ENCODE measurements at places on chromosomes 5 and 9.
A peak's percentile ranks its signal among the peaks of the same experiment; 100 is the strongest.

- DNase-seq, result no peak
Measured at GRCh38 chr5:74575741-74576538, 64.6 kb downstream of the ENC1 start.

- DNase-seq, result no peak
Measured at GRCh38 chr9:136738960-136739359, 3.8 kb downstream of the LCN10 start.

DNA sequence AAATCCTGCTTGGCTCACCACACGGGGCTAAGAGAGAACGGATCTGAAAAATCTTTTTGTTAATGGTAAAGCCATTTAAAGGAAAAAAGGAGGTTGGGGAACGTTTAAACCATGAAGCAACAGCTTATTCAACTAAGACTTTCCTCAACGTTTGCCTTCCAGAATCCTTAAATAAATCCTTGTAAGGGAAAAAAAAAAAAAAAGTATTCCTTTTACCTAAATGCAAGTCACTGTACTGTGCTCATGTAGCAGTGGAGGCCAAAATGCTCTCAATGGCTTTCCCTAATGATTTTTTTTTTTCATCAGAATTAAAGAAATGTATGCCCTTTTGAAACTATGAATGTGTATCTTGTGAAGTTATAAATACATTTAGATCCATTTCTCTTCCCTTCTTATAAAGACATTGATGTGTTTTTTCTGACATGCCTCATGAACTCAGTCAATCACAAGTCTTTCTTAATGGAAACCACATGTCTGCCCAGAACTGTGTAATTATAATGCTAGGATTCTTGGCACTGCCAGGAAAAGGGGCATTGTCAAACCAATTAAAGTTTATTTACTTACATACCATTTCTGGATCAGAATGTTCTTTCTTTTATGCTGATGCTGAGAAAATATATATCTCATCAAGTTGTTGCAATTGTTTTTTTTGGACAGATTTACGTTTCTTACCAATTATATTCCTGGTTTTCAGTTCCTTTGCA lies 107.5 kb downstream of the EBF1 start:
- no peak for DNase-seq

GRCh38 chr9:6428940-6429889 lies 16.2 kb downstream of the UHRF2 start:
- no peak for DNase-seq

GRCh38 chr5:27353970-27354369 lies 315.6 kb upstream of the CDH9 start:
- DNase-seq, result no peak

- no peak for DNase-seq
Measured at GRCh38 chr5:181168595-181169118, 21.3 kb downstream of the OR2V2 start.

DNA sequence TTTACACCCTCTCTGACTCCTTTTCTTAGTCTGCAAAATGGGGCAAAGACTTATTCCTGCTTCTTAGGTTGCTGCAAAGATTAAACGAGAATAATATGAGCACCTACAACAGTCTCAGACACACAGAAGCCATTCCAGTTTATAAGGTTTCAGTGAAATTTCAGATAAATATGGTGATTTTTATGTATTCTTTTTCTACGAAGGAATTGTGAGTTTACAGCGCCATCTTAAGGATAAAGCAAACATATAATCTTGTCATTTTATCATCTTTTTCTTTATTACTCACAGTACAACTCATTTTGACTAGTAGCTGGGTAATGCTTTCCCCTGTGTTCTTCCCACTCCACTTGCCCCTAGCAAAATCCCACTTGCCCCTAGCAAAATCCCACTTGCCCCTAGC lies 29.2 kb upstream of the SMC5 start:
- no peak for DNase-seq

GRCh38 chr9:84922051-84922450 lies 252.5 kb downstream of the NTRK2 start:
- DNase-seq, result no peak

GRCh38 chr5:137024044-137024443 lies 475.1 kb downstream of the SPOCK1 start:
- DNase-seq, result no peak

- DNase-seq, result no peak
Measured at GRCh38 chr9:98854266-98854665, 46.8 kb downstream of the GALNT12 start.

DNA sequence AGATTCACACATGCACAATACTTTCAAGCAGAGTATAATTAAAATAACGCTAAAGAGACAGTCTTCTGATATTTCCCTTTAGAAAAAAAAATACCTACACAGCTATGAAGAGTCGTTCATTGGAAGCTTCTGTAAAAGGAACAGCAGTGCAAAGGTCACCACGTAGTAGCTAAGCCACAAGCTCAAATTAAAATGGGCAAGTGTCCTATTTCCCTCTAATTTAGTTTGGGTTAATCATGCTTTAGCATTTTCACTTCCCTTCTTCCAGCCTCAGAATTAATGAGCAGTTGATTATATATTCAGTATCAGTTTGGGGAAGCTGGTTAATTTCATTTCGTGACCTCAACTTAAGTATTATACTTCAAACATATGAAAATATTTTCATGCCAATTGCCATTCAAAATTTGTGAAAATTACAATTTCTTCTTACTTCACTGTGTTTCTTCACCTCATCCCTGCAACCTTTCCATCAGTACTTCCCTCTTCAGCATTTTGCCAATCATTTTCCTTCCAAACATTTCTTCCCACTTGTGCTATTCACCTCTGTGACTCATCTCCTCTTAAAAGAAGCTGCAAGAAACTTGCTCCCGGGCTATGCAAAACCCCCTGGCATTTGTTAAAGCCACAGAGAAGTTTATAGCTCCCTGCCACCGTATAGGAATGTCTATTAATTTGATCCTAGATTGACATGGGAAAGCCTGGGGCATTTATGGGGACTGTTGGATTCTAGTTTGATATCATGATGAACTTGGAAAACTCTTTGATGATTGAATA lies 83.0 kb downstream of the DMRTA1 start:
- no peak for DNase-seq

GRCh38 chr5:41182666-41183065 lies 30.7 kb downstream of the C6 start:
- no peak for DNase-seq

GRCh38 chr9:20208961-20209371 lies 413.3 kb downstream of the MLLT3 start:
- DNase-seq, result no peak

DNA sequence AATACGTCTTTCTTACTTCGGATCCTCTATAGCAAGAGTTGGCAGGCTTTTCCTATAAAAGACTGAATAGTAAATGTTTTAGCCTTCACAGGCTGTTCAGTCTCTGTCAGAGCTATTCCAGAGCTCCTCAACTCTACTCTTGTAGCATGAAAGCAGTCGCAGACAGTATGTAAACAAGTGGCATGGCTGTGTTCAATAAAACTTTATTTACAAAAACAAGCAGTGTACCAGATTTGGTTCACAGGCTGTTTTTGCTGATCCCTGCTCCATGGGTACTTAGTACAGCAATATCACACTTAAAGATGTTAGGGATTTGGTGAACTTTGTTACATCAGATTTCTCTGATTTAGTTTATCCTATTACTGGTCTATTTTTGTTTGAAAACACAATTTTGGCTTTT lies 235.2 kb downstream of the MLLT3 start:
- DNase-seq, result no peak

DNA sequence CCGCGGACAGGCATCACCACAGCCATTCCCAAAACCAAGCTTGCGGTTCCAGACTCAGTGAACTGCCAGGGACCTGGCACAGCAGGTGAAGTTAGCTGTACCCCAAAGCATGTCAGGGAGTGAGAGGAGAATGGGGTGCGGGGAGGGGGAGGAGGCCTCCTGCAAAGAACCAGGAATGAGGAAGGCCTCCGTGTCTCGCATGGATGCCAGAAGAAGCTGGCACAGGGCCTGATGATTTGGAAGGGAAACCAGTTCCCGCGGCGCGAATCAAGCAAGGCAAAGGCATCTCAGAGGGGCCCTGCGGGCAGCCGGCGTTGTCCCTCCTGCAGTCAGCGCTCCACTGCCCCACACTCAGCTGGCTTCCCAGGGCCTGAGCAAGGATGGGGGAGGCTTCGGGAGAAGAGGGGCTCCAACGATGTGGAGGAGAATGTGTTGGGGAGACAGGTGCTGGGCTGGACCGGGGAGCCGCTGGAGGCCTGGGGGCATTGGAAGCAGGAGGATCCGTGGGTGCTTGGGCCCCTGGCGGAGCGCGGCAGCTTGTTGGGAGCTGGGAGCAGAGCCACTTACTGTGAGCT lies 14.6 kb downstream of the SLC9A3 start:
- DNase-seq, result no peak

GRCh38 chr9:12739014-12739652 lies 35.7 kb upstream of the LURAP1L start:
- DNase-seq, result no peak

DNA sequence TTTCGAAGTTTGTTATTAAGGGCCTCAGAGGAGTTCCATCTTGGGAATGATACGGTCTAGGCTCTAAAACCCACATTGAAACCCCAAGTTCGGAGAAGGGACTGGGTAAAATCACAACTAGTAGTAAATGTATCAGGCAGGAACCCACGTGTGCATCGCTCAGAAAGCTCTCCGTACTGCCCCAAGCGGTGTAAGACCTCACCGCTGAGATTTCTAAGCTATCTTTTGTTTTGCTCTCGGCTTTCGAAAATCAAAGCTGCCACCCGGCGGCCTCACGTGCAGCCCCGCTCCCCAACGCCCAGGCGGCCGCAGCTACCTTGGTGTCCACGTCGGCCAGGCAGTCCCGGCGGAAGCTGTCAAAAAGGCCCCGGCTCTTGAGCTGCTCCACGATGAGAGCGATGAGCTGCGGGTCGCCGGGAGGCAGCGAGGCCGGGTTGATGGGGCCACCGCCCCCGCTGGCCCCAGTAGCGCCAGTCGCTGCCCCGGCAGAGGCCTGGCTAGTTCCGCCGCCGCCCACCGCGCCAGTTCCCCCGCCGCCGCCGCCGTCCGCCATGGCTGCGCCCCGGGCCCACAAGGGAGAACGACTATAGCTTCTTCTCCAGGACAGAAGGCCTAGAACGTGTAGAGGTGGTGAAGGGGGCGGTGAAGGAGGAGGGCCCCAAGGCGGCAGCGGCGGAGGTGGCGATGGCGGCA lies 420 bp downstream of the BOD1 start:
- peak; percentile 66 for DNase-seq

DNA sequence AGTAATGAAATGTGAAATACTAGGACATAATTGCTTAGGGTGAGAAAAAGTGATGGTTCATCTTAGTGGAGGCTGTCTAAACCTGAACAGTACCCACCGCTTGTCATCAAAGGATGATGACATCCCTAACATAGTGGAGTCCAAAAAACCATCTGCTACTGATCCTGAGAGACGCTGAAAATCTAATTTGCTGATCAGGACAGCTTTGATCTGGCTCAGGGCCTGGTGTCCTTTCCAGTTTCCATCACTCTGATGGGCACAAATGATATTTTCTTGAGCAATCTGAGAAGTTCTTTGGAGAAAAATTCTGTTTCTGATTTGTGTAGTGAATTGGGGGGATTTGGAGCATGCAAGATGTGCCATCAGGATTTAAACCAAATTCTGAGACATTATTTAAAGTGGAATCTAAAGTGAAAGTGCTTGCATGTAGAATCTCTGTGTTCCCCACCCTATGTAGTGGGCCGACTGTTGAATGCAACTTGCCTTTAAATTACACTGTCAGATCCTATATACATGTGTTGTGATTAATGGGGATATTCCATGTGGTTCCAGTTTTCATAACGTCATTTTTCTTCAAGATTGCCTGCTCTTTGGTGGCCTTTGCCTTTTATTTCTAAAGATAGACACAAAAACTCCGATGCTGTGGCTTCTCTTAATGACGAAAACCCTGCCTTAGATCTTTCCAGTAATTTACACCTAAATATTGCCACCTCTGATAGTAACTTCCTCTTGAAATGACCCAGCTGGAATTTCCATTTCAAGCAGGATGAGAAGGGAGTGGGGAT lies 213.2 kb downstream of the PCSK5 start:
- DNase-seq, result no peak

DNA sequence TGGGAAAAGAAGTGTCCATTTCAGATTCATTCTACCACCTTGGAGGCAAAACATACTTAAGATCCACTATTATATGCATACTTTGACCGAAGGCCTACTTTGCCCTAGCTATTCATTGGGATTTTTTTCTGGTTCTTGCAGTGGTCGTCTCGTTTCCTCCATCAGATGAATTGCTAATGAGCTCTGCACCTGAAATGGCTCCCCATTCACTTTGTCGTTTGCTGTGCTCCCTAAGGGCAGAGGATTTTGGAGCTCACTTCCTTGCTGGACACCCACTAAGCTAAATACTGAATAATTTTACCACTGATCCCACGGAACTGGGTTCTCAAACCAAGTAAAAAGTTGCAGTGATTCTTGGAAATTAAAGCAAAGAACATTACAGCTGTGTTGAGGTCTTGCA lies 1.9 kb downstream of the KDM3B start:
- no peak for DNase-seq

- DNase-seq, result no peak
Measured at GRCh38 chr9:120603591-120603990, 23.6 kb upstream of the CDK5RAP2 start.

DNA sequence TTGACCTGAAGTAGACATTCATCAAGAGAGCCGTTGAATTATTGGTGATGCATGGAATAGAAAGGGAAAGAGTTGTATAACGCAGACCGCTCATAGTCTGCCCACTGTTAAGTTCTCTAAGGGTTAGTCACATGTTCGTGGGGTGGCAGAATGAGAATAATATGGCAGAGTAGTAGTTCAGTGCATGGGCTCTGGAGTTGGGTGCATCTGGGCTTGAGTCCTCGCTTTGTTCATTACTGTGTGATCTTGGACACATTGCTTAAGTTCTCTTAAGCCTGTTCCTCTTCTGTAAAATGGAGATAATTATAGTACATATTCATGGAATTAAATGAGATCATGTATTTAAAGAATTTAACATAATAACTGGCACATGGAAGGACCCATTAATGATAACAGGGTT lies 23.6 kb downstream of the TNPO1 start:
- no peak for DNase-seq

DNA sequence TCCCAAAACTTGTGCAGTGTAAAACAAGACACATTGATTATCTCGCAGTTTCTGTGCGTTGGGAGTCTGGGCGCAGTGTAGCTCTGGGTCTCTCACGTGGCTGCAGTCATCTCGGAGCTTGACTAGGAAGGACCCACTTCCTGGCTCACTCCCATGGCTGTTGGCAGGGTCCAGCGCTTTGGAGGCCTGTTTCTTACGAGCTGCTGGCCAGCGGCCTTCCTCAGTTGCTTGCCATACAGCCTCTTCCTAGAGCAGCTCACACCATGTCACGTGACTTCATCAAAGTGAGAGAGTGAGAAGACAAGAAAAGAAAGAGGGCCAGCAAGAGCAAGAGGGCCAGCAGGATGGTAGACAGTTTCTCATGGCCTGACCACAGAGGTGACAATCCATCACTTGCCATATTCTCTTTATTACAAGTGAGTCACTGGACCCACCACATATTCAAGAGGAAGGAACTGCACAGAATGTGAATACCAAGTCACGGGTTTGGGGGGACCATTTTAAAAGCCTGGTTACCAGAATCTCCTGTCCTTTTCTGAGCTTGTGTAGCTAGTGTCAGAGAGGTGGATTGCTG lies 36.2 kb downstream of the MCCC2 start:
- DNase-seq, result no peak
